ENCODE measurements at places on chromosomes 7 and 10.

DNA sequence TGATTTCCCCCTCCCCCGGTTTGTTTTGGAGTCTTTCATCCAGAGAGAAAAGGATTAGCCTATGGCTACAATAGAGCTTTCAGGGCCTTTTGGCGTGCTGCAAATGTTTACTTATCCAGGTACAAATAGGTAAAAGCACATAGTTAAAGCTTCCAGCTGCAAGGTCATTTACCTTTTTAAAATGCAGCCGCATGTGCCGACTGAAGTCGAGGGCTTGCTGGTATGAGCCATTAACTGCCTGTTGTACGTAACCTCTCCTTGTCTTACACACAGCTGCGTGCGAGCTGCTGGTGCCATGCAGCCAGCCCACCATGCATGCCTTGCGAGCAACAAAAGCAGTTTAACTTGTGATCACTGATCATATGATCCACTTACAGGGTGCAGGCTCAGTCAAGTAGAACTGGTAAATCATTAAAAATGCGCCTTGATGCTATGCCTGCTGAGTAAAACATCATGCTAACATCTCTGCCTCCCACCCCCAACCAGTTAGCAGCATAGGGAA is 866.4 kb downstream of the LRMDA start:
- DNase-seq: no peak

DNA sequence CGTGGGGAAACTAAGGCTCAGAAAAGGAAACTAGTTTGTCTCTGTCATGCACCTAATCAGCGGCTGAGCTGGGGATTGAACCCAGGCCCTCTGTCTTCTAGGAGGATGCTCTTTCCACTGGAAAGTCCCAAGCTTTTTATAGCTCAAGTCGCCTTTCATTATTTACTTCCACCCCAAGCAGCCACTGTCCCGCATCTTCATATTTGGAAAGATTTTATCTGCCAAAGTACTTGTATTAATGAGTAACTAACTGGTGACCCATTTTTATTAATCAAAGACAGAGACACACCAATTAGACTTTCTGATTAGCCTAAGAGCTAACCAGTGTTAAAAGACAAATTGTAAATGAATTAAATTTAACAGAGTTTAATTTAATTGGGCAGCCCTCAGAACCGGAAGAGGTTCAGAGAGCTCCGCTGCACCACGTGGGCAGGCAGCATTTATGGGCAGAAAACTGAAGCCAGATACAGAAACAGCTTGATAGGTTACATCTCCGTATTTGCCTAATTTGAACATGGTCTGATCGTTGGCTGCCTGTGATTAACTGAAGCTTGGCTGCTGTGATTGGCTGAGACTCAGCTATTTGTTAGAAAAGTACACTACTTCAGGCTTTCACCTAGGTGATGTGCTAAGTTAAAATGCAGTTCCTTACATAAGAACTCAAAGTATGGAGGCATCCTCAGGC is 78.5 kb upstream of the PDCD4 start:
- no peak for DNase-seq

GRCh38 chr10:91307489-91307888 is 87.0 kb downstream of the PCGF5 start:
- no peak for DNase-seq

DNA sequence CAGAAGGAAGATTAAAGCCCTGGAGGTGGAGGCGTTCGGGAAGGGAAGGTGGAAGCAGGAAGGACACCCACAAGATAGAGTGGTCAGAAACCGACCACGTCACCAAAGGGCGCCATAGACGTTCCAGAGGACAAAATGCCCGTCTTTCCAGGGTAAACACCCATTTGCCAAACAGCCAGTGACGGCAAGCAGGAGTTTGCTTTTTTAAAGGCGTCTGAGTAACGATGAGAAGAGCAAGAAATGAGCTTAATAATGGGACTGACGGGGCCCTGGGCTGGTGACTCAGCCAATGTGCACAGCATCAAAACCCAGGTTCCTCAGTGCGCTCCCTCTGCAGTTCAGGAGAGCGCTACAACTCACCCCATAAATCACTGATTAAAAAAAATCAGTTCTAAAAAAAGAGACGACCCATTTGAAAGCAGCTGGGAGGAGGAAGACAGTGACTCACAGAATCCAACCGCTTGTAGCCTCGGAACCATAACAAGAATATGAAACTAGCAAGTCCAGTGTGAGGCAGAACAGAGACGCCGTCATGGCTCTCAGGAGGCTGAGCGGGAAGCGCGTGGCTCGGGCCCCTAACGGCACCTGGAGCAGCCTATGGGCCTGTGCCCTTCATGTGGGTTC is 5.9 kb downstream of the DIP2C start:
- DNase-seq: no peak

- no peak for DNase-seq
Observed at GRCh38 chr10:62054830-62055229, 153.3 kb downstream of the ARID5B start.

DNA sequence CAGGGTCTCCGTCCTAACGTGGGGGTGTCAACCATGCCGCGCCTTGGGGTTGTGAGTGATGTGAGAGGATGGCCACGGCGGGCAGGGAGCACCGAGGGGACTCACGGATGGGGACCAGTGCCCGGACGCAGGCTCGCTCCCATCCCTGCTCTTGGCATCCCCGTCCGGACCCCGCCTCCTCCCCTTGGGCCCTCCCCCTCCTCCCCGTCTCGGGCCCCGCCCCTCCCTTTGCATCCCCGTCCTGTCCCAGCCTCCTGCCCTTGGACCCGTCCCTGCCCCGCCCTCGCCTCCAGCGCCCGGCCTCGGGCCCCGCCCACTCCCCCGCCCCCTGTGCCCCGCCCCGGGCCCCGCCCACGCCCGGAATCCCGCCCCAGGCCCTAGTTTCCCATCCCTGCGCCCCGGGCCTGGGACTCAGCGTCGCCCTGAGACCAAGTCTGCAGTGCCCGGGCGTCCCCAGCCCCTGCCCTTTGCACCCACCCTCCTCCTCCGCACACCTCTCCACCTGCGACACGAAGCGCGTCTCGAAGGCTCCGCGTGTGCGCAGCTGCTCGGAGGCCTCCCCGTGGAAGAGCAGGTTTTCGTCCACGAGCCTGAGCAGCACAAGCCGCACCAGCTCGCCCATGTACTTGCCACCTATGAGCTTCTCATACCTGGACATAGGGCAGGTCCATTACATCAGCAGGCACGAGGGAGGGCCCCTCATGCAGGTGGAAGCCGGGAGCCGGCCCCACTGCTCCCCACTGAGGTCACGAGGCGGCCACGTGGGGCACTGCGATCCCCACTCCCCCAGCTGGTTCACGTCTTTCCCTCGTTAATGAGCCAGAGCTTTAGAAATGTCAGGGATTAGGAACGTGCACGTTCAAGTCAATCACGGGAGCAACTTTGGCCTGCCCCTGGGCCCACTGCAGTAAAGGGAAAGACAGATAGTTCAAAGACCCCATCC is 5.1 kb upstream of the MYL7 start:
- peak; percentile 35 for DNase-seq

- no peak for DNase-seq
Observed at GRCh38 chr7:44561962-44562621, 11.6 kb downstream of the DDX56 start.

DNA sequence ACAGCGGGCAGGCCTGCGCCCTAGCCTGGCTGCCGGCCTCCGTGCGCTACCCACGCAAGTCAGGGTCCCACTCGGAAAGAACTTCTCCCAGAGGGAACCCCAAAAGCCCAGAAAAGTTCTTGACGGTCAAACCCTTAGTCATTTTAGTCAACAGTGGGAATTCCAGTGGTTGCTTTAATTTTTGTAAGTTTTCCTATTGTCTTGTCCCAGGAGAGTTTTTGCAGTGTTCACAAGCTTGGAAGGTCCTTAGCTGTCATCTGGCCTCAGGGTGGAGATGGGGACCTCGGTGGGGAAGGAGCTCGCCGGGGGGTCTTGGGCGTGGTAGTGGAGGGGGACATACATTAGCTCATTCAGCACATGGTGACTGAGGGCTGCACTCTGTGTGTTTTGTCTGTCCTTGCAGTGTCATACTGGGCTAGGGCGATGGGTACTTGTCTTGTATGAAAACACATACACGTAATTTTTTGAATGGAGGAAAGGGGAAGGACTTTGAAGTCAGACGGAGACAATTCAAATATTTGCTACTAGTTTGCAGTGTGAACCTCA is 736 bp downstream of the MINDY4 start:
- DNase-seq: no peak
